Stimulated activated CD8-positive, alpha-beta memory T cell treated with anti-CD3 and anti-CD28 coated beads, Interleukin-4, amount 100 ng/mL, for 4 hours (primary cell): ENCODE measurements at places on chromosomes 3 and 15.

- no peak for DNase-seq
These were observed 136.9 kb downstream of the FRMD5 start for GRCh38 chr15:44058126-44058525.

DNA sequence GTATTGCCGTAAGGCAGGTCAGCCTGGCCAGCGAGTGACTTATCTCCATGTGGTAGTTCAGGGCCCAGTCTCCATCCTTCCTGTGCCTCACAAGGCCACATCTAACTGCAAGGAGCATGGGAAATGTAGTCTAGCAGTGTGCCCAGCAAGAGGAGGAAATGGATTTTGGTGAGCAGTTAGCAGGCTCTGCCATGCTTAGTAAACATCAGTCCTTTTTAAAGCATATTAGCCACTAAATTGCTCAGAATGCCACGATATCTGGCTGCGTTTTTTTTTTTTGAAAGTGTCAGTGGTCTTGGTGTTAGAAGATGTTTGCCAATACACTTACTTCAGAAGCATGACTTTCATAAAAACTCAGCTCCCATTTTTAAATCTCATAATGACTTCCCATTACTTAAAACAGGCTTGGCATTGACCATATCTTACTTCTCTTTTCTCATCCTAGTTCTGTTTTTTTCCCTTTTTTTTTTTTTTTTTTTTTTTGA, 470.2 kb upstream of the TPRG1 start:
- DNase-seq, result no peak

GRCh38 chr3:80391573-80391972, 623.8 kb upstream of the ROBO1 start:
- no peak for DNase-seq

DNA sequence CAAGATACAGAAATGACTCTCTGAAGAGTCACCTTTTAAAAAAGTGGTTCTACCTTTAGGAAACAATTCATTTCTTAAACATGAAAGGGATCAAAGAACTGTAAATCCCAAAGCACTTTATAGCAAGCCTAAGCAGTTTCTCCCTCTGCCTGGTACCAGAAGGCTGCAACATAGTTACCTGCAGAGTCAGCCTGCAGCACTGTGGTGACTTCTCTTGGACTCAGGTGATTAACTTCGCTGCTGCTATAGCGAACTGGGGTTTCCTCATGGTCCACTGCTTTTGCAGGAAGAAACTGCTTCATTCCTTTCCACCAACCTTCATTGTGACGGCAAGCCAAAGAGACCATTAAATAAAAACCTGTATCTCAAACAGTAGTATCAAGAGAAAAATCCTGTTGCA, 37.3 kb downstream of the ST3GAL6 start:
- DNase-seq, result no peak

DNA sequence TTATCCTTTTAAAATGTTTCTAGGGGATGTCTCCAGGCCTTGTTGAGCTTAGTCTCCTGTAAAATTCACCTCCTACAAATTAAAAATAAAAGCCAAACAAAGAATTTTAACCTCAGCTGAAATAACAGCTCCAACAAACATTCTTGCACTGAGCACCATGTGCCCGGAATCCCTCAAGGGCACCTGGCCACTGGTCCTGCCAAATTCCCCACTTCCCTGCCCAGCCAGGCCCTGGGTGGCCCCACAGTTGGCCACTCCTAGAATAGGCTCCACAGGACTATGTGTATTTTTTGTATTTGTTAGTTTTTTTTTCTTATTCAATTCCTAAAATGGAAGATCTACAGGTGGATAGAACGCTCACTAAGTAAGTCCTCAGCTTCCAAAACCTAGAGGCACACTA, 33.1 kb upstream of the PLA2G4E start:
- no peak for DNase-seq

DNA sequence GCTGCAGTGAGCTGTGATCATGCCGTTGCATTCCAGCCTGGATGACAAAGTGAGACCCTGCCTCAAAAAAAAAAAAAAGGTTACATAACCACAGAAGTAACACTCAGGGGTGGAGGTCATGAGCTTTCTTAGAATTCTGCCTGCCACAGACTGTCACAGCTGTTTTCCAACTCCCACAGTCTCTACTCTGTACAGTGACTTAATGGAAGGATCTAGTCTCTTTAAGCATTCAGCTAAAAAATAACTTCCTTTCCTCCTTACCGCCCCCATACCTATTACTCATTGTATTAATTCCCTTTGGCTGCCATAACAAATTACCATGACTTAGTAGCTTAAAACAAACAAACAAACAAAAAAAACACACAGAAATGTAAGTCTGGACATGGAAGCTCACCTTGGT, 99.6 kb upstream of the UBE2E1 start:
- no peak for DNase-seq

- DNase-seq, result no peak
These were observed at the start of gene GASK1A for GRCh38 chr3:42979044-42979972. Gene GASK1A, plus strand, starts transcription at chr3:42979311. Its CDS starts 332 bp downstream, at chr3:42979643.

- no peak for DNase-seq
These were observed 852.3 kb upstream of the ALCAM start for GRCh38 chr3:104514371-104514770.

- no peak for DNase-seq
These were observed 63.2 kb upstream of the IQSEC1 start for GRCh38 chr3:13136426-13136825.
